ENCODE measurements at places on chromosomes 3 and 15.

- H3K27ac ChIP-seq: no peak overlapping the region
- no peaks in the 10 kb centered on the region for H3K36me3 ChIP-seq
- H3K4me3 ChIP-seq: no peak overlapping the region
- no peak for DNase-seq
- H3K27me3 ChIP-seq: peaks cover 47% of the 10 kb centered on the region
These were observed 19.4 kb upstream of the ALDH1A3 start for GRCh38 chr15:100859970-100860828.

- DNase-seq: no peak
- no peak overlapping the region for H3K27ac ChIP-seq
- H3K4me1 ChIP-seq: peaks cover 45% of the 10 kb centered on the region
- peaks cover 2% of the 10 kb centered on the region for H3K36me3 ChIP-seq
- H3K27me3 ChIP-seq: no peaks in the 10 kb centered on the region
These were observed 79.1 kb downstream of the FOXP1 start for GRCh38 chr3:71504250-71505036.

- DNase-seq: no peak
- peaks cover 15% of the 10 kb centered on the region for H3K27me3 ChIP-seq
- H3K27ac ChIP-seq: no peak overlapping the region
- H3K36me3 ChIP-seq: no peaks in the 10 kb centered on the region
- H3K4me1 ChIP-seq: no peaks in the 10 kb centered on the region
These were observed 93.8 kb downstream of the DUT start for GRCh38 chr15:48425051-48425450.

DNA sequence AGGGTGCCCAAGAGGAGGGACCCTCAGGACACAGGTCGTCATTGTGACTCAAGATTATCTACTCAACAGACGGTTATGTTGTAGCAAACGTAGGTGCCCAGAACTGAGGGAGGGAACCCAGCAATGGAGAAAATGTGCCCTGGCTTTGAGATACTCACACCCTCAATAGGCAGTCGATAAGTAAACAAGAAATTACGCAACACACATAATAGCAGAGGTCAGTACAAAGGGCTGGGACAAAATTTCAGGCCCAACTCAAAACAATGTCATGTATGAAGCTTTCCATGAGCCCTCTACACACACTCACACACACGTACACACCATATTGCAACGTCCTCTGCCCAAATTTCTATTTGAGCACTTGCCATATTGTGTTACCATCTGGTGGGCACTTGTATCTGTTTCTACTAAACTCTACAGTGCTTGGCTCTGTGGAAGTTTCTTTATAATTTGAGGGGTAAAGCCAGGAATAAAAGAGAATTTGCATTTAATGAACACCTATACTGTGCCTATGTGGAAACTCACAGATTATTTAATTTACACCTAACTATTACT lies 114.6 kb upstream of the TRIM42 start:
- H3K4me1 ChIP-seq: no peaks in the 10 kb centered on the region
- H3K27ac ChIP-seq: no peak overlapping the region
- H3K4me3 ChIP-seq: no peak overlapping the region
- peaks cover 21% of the 10 kb centered on the region for H3K27me3 ChIP-seq

- no peaks in the 10 kb centered on the region for H3K4me1 ChIP-seq
- no peak overlapping the region for H3K4me3 ChIP-seq
- no peaks in the 10 kb centered on the region for H3K27me3 ChIP-seq
- H3K27ac ChIP-seq: no peak overlapping the region
- no peaks in the 10 kb centered on the region for H3K36me3 ChIP-seq
These were observed 36.3 kb downstream of the PRICKLE2 start for GRCh38 chr3:64188810-64189560.

DNA sequence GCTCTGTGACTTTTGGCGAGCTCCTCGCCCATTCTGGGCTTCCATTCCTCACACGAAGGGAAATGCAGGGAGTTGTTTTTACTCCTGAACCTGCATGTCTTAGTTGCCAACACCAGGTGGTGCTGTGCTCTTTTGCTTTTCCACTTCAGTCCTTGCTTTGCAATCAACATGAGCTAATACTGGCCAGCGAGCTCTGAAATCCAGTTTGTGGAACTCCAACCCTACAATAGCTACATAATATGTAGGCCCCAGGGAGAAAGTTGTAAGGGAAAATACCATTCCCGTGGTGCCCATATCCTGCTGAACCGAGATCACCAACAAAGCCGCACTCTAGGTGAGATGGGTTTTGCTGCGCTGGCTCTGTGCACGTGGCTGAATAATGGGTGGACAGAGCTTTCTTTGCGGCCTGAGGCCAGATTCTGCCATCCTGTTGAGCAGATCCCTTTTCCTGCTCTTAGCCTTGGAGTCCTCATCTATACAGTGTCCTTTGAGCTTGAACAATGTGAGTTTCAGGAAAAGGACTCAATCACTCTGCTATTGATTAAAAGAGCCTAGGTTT lies 25.0 kb downstream of the LSM3 start:
- no peak overlapping the region for H3K4me3 ChIP-seq
- H3K27me3 ChIP-seq: no peaks in the 10 kb centered on the region
- H3K27ac ChIP-seq: no peak overlapping the region
- DNase-seq: no peak
